Stimulated activated CD8-positive, alpha-beta memory T cell treated with anti-CD3 and anti-CD28 coated beads, Interleukin-12 subunit alpha, Interleukin-12 subunit beta, amount 100 ng/mL, for 4 hours (primary cell): ENCODE measurements at places on chromosomes 11 and 22.

- no peak for DNase-seq
Observed at GRCh38 chr11:134004496-134005172, 47.9 kb upstream of the IGSF9B start.

- no peak for DNase-seq
Observed at GRCh38 chr11:65558002-65558929, at the start of gene LTBP3. TSS of gene LTBP3 (minus strand) at chr11:65558359. CDS start at chr11:65557959, 400 bp downstream.

DNA sequence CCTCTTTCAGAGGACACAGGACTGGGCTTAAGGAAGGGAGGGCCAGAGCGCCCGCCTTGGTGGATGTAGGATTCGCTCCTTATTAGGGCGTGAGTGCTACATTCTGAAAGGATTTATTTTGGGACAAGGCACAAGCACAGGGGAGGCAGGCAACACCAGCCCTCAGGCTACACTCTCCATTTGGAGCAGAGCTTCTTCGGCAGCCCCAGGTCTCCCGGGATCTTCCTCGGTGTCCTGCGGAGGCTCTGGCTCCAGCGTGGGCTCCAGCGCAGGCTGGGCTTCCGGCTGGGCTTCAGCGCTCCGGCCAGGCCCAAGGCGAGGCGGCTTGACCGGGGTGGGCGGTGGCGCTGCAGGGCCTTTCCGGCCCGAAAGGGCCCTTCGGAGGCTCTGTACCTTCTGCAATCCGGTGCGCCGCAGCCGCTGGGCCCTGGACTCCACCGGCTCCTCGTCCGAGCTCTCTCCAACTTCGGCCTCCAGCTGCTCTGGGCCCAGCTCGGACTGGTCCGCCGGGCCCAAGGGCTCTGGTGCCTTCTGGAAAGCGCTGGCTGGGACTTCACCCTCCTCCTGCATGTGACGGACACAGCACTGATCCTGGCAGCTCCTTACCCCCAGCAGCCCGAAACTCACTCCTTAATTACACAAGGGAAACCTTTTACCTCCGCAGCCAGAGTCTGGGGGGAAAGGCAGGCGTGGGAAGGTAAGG, 1.1 kb downstream of the CAVIN3 start:
- DNase-seq: no peak

DNA sequence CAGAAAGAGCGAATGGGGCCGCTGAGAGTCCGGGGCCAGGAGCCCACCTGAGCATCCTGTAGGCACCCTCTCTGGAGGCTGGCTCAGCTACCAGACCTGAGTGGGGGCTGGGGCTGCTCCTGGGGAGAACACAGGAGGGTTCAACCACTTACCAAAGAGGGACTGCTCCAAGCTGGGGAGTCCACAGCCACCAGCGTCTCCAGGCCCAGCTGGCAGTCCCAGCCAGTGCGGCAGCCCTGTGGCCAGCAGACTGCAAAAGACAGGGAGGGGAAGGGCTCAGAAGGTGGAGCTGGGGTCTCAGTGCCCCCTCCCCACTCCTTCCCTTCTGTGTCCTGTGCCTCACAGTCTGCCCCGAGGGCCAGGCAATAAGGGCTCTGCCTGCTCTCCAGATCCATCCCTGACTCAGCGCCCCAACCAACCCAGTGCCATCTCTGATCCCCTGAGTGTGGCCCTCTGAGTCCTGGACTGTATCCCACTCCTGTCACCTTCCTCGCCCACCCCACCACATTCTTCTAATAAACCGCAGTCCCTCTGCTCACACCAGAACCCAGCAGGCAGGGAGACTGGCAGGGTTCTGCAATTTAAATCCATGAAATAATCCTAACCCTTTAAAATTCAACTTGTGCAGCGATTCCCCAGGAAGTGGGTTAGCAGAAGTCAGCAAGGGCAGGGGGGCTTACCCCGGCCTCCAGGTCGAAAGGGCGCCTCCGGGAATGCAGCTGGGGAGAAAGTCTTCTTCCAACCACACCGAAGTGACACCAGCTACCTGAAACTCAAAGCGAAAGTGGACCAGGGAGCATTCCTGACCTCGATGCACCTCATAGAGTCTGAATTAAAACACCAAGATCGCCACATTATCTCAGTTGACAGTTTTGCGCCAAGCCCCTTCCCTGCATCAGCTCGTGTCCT, 13.3 kb downstream of the CHST1 start:
- DNase-seq: no peak

DNA sequence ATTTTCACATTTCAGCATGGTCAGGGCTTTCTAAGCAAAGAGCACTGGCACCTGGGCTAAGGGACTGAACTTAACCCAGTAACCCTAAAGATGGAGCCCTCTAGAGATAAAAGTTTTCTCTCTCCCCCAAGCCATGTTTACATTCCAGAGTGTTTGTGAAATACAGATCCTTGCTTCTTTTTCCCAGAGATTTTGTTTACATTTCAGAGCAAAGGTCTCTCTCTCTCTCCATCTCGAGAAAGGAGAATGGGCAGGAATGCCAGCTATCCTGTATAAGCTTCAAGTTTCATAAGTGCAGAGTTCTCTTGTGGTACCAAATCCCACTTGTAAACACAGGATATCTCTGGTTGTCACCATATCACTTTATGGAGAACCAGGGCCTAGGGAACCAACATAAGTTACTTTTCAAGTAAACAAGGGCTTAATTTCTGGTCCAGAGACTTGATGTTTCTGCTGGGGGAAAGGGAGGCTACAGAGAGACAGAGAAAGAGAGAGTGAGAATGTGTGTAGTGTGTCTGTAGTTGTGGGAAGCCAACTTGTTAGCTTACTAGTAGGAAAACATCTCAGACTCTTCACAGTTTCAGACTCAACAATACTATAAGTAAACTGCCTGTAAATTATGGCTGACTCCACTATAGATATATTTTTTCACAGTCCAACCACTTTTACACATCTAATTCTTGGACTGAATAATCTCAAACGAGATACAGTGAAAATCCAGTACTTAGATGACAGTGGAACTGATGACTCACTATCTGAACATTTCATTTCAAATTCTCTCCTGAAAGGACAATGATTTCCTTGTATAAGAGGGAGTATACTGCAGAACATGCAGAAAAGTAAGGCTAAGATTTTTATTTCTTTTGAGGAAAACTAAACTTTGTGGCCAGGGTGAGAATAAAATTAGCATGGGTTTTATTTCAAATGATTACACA, 76.2 kb downstream of the ARHGAP32 start:
- no peak for DNase-seq

DNA sequence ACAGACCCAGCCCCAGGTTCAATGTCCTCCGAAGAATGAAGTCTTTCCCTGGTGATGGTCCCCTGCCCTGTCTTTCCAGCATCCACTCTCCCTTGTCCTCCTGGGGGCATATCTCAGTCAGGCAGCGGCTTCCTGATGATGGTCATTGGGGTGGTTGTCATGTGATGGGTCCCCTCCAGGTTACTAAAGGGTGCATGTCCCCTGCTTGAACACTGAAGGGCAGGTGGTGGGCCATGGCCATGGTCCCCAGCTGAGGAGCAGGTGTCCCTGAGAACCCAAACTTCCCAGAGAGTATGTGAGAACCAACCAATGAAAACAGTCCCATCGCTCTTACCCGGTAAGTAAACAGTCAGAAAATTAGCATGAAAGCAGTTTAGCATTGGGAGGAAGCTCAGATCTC, 14.1 kb downstream of the APOL1 start:
- DNase-seq: no peak

DNA sequence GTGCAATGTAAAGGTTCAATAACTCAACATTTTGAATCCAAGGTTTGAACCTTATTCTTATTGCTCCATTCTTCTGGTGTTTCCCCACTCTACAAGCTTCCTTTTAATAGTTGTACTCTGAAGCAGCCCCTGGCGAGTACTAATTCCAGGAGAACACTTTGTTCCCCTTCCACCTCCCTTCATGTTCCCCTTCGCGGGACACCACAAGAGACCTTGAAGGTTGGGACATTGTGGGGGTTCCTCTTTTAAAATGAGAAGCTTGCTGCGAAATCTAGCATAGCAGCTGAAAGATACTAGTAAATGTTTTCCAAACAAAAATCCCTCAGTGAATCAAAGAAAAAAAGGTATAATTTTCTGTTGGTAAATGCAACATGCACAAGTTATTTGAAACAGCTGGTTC, 626.3 kb upstream of the LRRC4C start:
- DNase-seq: no peak
